Hematopoietic multipotent progenitor cell treated with erythropoietin and hydrocortisone succinate and interleukin-3 and kit ligand, for 6 days (in vitro differentiated cells): ENCODE measurements at places on chromosomes 5 and 9.

- no peak for DNase-seq
Measured at GRCh38 chr9:16640649-16641048, 229.8 kb downstream of the BNC2 start.

DNA sequence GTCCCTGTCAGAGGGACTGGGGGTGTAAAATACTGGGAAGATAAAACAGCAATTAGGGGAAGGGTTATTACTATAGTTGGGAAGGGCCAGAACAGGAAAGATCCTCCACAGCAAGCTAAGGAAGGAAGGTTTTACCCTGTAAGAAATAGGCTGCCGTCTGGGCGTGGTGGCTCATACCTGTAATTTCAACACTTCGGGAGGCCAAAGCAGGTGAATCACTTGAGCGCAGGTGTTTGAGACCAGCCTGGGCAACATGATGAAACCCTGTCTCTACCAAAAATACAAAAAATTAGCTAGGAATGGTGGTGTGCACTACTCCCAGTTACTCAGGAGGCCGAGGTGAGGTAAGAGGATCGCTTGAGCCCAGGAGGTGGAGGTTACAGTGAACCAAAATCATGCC is 165.1 kb upstream of the TLX3 start:
- DNase-seq: no peak

DNA sequence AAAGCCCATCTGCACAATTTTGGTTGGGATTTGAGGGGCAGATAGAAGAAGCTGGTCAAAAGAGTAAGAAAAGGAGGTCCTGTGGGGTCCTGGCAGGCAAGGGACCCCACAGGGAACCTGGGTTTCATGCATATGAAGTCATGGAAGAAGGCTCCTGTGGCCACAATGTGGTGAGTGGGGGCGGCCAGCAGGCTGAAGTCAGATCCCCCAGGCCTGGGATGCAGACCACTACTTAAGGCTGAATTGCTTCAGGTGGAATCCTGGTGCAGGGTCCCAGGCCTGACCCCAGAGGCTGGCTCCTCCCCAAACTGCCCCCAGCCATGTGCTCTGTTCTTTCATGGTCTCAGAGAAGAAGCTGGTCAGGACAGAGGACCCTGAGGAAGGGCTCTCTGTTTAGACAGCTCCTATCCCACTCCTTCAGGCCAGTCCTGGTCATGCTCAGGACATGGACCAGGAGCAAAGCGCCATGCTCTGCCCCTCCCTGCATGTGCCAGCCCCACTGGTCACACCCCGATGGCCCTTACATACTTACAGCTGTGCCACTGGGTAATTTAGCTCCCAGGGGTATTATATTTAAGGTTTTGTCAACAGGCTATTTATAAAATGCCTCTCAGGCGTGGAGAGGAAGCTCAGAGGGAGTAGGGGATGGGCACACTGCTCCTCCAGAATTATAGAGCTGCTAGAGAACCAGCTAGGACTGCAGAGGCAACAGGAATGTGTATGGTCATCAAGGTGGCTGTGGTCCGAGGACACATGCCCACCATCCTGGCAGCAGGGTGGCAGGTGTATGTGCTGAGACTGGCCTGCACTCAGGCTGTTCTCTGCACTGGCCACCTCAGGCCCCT is 33.4 kb downstream of the C5orf15 start:
- DNase-seq: no peak

DNA sequence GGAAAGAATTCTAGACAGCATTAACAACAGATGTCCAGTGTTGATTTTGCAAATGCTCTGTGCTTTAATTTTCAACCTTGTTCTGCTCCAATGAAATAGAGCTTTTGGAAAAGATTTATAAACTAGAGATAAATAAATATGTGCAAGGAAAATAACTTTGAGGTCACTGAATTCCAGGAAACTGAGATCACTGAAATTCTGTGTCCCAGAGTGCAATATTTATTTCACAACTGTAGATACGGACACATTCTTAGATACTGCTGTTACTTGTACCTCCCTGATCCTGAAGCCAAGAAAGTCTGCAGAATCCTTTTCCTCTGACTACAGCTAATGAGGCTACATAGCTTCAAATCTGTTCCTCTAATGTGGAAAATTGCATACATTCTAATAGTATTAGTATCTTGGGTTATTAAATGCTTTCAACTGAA is 222.9 kb downstream of the DOCK8 start:
- DNase-seq: no peak

- DNase-seq: no peak
Measured at GRCh38 chr5:4023091-4023752, 427.6 kb downstream of the IRX1 start.

DNA sequence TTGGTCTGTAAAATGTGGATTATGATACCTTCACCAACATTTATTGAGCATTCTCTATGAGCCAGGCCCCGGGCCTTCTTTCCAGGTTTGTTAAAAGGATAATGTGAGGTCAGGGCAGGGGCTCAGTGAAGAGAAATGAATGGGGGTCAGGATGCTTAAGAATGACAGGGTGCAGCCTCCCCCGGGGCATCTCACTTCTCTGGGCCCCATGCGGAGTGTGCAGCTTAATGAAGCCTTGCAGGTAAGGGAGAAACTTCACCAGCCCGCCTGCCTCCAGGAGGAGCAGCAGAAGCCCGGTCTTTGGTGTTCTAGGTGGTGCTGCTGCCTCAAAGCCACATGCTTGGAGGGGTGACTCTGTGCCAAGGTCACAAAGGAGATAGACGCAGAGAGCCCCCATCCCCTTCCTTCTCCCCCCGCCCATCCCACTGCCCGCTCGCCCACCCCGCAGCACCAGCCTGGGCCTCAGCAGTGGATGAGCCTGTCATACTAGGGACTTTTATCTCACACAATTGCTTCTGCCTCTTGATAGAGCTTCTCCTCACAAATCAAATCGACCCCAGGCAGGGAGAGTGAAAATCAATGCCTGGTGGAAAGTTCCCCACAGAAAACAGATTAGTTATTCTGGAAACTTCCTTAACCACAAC is 244.8 kb downstream of the PBX3 start:
- DNase-seq: no peak

DNA sequence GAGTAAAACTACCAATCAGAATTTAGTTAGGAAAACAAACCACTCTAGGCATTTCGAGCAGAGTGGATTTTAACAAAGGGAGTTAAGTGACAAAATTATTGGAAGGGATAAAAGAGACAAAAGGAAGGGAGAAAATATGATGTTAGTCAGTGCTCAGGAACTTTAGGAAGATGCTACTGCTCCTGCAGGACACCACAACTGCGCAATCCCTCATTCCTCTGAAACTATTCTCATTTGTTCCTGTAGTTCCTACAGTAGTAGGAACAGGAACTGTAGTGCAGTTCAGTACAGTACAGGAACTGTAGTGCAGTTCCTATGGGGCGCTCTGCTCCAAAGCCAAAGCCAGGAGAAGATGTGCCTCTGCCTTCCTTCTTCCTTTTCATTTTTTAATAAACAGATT is 29.9 kb upstream of the MEGF10 start:
- no peak for DNase-seq

GRCh38 chr5:120767178-120767820 is 303.2 kb downstream of the PRR16 start:
- DNase-seq: no peak

- no peak for DNase-seq
Measured at GRCh38 chr5:77032635-77033034, 2.4 kb downstream of the AGGF1 start.

DNA sequence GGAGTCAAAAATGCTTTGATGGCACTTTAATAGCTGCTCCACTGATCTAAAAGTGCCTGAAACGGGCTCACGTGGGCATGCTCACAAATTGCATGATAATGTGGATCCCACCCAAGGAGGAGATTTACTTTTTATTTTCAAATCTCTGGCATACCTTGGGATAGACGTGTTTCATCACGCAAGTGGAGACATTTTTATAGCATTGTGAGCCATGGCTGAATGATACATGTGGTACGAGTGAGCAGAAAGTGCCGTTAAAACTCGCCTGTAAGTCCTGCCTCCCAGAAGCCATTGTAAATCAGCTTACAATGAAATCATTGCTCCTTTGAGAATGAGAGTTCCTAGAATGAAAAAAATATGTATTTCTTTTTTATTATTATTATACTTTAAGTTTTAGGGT is 514.7 kb downstream of the MAT2B start:
- no peak for DNase-seq

GRCh38 chr9:6566409-6567139 is 79.0 kb downstream of the GLDC start:
- DNase-seq: no peak

- no peak for DNase-seq
Measured at GRCh38 chr5:124365361-124365801, 381.1 kb downstream of the ZNF608 start.

GRCh38 chr9:90137801-90138200 is 504.8 kb downstream of the DIRAS2 start:
- no peak for DNase-seq

DNA sequence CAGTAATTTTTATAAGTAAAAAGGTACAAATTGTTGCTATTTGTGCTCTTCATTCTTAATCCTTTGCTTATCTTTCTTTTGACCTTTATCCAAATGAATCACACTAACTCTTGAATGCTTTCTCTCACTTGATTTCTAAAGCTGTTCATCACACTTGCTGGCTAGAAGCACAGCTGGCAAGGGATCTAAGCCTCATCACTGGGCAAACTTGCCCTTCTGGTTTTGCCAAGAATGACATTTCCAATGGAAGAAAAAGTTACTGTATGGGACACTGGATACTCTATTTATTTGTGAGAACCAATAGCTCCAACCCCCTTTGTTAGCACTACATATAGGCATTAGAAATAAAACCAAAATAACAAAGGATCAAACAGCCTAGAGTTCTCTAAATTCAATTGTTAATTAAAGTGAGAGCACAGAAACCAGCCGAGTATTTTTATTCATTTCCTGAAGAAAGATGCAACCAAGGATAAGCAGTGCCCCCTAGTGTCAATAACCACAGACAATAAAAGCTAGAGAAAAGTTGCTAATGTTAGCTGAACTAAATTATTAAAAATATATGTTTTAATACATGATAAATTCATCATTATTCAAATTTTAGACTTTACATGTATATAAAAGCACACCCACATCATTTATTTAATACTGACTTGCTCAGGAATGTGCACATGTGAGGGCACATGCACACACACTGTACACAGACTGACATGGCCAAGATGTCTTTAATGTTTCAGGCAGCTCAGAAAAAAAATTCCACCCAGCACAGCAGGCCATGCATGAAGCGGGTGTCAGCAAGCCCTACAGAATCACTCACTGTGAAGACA is 59.8 kb upstream of the POU5F2 start:
- DNase-seq: peak; percentile 81

DNA sequence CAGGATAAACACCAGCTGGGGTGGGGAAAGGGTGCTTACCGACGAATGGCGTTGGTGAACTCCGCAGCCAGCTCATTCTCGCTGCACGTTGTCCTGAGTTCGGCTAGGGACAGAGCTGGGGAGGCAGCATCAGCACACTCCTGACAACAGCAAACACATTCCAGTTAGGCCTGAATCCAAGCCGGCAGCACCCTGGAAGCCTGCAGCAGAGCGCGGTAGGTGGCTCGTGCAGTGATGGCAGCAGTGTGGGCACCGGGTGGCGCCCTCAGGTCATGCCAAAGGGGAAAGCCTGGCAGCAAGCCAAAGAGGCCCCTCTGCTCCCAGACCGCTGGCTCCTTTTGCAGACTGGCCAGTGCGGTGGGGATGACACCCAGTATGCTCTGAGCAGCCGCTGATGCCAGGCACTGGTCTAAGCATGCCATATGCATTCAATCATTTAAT is 66.9 kb downstream of the DCP2 start:
- DNase-seq: peak; percentile 47

- DNase-seq: no peak
Measured at GRCh38 chr9:91898451-91899218, 51.4 kb downstream of the ROR2 start.

- DNase-seq: no peak
Measured at GRCh38 chr5:179841621-179842020, 17.0 kb downstream of the MRNIP start.
